ENCODE measurements at places on chromosomes 6 and 20.

DNA sequence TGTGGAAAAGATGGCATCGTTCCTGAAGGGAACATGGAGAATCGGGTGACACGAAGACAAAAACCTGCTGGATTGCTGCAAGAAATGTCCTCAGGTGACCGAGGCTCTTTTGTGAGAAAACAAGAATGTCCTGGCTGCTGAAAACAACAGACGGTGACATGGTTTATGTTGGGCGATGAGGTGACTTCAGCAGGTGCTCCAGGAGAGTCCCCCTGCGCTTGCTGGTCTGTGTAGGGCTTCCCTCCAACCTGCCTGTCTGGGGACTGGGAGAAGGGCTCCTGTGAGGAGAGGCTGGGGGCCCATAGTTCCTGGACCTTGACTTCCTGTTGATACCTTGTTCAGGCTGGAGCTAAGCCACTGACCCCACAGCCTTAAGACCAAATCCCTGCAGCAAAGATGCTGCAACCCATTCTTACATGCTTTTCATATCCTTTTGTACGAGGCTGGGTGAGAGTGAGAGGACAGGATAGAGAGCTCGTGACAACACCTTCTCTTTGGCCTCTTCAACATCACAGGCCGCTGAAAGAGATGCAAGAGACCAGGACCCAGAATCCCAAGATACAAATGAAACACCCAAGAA is 134.8 kb downstream of the CD83 start:
- no peak for DNase-seq

DNA sequence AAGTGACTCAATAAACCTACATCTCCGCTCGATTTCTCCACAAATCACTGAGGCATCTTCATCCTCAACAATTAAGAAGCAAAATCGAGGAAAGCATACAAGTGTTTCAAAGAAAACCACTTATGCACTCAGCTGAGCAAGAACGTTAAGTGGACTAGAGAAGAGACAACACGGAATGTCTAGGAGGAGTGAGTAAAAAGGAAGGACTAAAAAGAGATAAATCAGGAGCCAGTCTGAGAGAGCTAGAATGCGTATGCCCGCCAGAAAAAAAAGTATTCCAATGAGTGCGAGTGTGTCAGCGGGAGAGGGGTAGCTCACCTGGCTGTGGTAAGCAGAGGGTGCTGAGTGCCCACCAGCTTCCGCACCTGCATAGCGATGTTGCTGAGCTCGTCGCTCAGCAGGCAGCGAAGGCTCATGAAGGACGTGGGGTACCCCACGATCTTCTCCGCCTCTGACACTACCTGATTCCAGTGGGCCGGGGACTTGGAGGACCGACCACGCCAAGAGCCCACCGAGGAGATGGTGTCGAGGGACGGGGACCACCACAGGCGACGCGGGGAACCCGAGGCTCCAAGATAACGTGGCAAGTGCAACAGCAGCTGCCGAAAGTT is 587 bp downstream of the PDSS2 start:
- peak; percentile 21 for DNase-seq

- DNase-seq = peak; percentile 57
Observed at GRCh38 chr6:119110601-119111548, 32.4 kb upstream of the FAM184A start.

DNA sequence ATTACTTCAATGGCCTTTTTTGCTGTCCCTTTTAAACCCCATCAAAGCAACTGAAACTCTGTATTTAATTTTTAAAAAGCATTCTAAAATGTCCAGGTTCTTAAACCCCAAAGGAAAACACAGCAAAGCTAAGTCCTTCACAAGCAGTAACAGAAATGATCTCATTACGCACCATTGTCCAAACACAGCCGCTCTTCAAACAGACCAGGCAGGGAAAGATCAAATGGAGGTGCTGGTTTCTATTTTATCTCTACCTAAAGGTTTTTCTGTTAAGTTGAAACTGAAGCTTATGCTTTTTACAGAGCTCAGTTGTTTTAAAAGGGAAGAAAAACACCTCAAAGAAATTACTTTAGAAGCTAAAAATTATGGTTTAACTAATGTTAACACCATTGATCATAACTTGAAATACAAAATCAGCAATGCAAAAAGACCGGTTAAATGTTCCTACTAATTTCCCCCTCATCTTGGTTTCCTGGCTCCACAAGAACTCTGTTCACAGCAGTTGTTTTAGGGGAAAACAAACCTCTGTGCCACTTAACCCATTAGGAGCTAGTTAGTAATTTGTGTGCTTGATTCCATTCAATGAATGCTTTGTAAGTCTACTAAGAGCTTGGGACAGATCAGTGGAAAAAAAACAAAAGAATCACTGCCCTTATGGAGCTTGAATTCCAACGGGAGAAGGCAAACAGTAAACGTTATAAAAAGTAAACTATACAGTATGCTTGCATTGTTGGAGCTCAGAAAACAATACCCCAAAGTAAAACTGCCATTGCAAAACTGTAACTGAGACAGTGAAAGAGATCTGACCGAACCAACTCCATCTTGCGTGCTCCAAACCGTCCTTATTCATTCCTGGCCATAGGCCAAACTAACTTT is 87.4 kb downstream of the CD24 start:
- no peak for DNase-seq

DNA sequence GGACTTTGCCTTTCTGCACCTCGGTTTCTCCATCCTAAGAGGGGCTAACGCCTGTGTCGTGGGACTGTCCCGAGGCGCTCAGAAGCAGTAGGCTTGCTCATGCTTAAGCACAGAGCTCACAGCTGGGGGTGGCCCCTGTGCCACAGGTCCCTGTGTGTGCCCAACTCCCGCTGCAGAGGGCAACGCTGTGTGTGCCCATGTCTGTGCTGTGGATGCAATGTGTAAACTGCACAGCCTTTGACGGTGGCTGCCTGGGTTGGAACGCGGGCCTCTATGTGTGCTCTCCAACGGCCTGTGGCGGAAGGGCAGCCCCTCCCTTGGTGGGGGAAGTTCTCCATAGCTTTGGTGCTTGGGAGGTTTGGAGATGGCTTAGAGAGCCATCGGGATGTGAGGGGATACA is 10.7 kb upstream of the GATA5 start:
- no peak for DNase-seq

GRCh38 chr6:16476861-16477260 is 238.5 kb downstream of the GMPR start:
- DNase-seq = no peak

DNA sequence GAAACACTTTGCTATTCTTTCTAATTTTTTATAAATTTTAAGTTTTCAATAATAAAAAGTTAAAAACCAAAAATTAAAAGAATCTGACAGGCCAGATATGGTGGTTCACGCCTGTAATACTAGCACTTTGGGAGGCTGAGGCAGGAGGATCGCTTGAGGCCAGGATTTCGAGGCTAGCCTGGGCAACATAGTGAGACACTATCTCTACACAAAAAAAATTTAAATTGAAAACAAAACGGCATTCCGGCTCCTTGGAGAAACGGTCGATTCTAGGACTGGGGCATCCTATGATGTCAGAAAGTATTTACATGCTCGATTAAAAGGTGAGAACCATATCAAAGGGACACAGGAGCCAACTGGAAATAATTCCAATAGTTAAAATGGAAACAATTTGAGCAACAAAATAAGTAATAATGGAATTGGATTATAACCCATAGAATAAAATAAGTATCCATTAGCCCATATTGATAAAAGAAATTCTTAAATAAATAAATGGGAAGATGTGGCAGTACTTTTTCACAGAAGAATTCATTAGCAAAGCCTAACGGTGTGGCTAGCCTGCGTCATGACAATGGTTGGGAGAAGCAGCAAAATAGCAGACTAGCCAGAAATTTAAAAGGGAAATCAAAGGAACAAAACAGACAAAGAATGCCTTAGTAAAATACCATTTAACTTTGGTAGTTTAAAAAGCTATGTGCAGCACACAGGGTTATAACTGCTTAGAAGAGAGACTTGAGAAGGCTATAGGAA is 21.3 kb downstream of the HLA-E start:
- DNase-seq = no peak

GRCh38 chr20:53865901-53866793 is 204.2 kb downstream of the BCAS1 start:
- DNase-seq = peak; percentile 66

DNA sequence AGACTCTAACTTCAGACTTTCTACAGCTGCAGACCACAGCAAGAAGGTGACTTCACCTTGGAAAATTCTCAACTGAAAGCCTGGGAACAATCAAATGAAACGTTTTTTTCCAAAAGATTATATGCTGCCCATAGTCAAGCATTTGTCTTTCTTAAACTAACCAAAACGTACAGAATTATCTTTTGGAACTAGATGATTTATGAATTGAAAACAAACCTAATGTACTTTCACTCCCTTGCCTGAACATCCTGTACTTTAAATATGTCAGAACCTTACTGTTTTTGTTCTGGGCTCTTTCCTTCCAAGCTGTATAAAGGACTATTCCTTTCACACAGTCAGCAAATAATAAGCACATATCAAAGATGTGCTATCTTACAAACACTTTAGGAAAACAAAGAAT is 62.4 kb upstream of the TNFAIP3 start:
- no peak for DNase-seq

GRCh38 chr20:39873286-39873685 is 815.8 kb downstream of the MAFB start:
- DNase-seq = no peak

DNA sequence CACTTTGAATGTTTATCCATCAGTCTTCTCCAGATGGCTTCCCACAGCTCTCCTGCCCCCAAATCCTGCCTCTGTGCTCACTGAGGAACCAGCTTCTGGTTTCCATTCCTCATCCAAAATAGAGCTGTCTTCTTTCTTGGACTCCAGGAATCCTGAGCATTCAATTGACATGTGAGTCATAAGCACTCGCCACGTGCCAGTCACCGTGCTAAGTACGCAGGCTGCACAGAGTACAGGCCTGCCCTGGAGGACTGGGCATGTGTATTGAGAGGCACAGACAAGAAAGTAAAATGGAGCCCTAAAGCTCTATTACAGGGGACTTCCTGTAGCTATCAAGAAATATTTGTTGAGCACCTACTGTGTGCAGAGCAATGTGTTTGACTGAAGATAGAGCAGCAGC is 39.7 kb upstream of the LRFN2 start:
- no peak for DNase-seq

DNA sequence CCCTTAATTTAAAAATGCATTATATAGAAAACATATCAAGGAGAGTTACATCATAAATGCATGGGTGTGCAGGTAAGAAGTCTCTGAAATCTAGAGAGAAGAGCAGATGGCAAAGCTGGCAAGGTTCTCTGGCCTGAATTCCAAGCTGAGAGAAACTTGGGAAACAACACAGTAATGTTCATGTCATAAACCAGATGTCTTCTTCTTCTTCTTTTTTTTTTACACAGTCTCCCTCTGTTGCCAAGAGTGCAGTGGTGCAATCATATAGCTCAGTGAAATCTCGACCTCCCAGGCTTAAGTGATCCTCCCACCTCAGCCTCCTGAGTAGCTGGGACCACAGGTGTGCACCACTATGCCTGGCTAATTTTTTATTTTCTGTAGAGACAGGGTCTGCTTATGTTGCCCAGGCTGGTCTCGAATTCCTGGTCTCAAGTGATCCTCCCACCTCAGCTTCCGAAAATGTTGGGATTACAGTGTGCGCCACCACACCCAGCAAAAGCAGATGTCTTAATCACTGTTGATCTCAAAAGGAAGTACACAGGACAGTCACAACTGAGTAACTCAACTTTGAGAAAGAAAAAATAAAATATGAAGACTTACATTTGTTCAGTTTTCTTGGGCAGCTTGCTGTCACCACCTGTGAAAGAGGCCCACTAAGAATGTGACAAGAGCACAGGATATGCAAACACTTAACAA is 77.3 kb downstream of the DNAAF9 start:
- DNase-seq = no peak

- peak; percentile 14 for DNase-seq
Observed at GRCh38 chr6:122799916-122800686, 11.0 kb downstream of the SMPDL3A start.
